Kidney capillary endothelial cell (primary cell): ENCODE measurements at places on chromosomes 7 and 10.

DNA sequence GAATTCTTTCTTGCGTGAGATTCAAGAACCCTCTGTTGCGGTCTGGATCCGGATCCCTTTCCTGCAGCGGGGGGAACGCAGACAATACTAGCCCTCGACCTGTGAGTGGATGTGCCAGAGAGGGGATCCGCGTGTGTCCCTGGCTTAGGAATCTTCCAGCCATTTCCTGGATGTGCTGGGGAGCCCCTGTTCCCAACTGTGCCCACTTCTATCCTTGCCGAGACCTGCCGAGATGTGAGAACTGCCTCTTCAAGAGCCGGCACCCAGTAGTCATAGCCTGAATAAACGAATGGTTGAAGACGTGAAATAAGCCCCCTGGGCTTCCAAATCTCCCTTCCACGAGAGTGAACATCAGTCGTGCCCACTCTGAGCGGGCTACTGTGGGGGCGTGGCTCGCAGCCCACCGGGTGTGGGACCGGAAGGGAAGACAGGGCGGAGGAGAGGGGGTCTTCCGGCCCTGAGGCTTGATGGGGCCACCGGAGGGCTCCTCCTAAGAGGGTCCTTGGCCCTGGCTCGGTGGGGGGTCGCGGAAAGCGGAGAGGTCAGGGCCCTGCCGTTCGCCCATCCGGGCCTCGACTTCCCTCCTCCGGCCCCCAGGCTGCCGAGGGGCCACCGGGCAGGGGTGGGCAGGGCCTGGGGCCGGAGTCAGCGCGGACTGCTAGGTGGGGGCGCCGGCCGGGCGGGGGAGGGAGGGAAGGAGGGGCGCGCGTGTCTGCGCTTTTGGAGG lies 1.3 kb upstream of the CCDC136 start:
- no peak for DNase-seq

DNA sequence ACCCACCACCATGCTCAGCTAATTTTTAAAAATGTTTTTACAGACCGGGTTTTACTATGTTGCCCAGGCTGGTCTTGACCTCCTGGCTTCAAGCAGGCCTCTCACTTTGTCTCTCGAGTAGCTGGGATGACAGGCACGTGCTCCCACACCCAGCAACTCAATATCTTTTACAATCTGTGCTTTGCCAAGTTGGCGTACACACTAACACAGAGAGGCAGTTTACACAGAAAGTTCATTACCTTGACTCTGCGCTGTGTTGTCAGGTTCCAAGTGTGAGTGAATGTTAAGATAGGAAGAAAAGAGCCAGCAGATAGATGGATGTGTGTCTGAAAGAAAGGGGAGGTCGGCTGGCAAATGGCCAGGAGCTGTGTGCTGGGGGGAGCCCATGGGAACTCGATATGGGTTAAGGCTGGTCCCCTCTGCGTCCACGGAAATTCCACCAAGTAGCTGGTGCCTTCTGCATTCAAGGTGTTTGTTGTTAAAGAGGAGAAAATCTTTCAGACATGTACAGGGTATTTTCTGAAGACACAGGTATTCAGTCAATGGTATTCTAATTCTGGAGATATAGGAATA lies 299.8 kb downstream of the CAMK1D start:
- no peak for DNase-seq

- DNase-seq = no peak
Observed at GRCh38 chr7:104628017-104628416, 299.6 kb downstream of the LHFPL3 start.

DNA sequence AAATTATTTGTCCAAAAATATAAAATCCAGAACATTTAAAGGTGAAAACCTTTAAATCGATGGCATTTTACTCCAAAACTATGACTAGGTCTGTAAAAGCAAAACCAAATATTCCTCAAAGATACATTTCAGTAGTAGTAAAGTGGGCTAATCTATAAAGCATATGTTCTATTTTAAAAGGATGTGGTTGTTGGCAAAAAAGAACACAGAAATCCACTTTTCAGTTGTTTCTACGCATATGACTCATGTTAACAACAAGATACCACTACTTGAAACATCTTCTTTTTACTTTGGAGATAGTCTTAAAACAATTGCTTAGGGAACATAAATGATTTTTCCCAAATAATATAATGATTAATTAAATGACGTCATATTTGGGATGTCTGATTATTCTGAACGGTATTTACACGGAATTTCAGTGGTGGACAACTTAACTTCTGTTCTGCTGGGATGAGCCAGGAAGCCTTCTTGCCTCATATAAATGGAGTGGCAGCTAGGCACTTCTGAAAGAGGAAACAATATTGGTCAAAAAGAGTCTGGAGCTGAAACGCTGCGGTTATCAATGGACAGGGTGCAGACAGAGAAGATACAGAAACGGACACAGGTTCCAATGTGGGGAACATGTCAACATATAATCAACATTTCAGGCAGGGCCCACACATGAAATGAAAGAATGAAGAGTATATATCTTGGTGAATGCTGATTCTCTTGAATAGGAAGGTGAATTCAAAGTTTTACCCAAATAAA lies 78.5 kb downstream of the ETV1 start:
- DNase-seq = no peak

DNA sequence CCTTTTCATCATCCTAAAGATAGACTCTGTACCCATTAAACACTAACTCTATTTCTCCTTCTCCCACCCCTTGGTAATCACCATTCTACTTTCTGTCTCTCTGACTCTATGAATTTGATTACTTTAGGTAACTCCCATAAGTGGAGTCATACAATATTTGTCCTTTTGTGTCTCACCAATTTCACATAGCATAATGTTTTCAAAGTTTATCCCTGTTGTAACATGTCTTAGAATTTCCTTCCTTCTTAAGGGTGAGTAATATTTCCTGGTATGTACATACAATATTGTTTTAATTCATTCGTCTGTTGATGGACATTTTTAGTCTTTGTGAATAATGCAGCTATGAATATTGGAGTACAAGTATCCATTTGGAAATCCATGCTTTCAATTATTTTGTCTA lies 50.9 kb upstream of the CDCA7L start:
- DNase-seq = peak; percentile 82

DNA sequence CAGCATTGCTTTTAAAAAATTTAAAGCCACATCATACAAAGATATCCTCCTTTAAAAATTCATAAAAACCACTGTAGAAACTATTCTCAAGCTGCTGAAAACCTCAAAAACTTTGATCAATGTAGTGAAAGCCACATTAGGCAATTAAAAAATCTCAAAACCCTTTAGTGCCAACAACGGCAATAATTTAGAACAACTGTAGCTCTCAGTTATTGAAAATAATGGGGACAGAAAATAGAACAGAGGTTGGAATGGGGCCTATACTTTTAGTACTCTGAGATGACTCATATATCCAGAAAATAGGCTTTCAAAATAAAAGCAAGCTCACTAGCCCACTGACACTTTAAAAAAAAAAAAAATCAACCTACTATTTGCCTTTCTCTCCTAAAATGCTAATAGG lies 87.5 kb downstream of the GSAP start:
- no peak for DNase-seq
